NCI-H774 (cell line): ENCODE measurements at places on chromosomes 16 and 17.

DNA sequence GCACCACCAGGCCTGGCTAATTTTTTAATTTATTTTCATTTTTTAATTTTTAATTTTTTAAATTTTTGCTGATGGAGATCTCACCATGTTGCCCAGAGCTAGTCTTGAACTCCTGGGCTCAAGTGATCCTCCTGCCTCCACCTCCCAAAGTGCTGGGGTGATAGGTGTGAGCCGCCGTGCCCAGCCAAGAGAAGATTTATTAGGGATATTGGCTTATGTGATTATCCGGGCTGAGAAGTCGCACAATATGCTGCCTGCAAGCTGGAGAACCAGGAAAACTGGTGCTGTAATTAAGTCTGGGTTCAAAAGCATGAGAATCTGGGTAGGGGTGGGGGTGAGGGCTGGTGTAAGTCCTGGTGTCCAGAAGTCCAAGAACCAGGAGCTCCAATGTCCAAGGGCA lies 2.5 kb upstream of the C16orf90 start:
- DNase-seq, result no peak

DNA sequence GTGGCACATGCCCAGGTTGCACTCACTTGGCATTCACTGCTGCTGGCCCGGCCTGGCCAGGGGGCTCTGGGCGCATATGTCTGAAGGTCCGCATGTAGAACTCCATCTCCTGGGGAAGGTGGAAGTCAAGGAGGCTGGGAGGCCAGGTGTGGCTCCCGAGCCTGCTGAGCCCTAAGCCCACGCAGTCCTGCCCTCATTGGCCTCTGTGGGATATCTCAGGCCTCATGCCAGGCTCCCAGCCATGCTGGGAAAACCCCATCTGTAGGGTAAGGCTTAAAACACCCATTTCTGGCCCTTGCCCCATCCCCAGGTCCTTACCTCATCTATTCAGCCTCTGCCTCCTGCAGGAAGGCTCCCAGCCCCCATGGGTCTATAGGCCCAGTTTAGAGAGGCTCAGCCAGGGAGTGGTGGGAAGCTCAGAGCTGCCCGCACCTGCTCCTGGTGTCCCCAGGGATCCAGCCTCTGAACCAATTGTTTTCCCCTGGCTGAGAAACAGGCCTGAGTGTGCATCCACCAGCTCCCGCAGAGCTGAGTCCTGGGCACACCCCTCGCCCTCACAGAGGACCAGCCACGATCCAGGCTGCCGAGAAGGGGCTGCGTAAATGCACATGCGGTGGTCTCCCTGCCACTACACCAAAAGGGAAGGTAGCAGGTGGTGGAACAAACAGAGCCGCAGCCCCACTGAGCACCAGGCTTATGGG lies 2.3 kb upstream of the TPPP3 start:
- peak; percentile 15 for DNase-seq

DNA sequence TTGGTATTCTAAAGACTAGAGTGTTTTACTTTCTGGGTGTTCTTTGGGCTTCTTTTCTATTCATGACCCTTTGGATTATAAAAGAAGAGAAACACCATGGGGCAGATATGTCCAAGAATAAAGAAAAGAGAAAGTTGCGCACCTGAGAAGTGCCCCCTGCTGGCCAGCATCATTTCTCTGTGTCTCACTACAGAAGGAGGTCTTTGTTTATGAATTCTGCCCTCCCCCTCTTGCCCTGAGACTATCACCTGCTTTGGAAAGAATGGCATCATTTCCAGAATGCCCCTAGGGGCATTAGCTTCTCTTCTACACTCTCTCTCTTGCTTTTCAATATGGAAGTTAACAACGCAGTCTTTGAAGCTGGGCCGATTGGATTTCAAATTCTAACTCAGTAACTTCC lies 45.0 kb downstream of the CDH13 start:
- no peak for DNase-seq

- peak; percentile 97 for DNase-seq
Observed at GRCh38 chr16:11792410-11793241, 4.4 kb downstream of the ZC3H7A start.

- DNase-seq, result no peak
Observed at GRCh38 chr16:66996324-66996982, 8.1 kb downstream of the CES4A start.

DNA sequence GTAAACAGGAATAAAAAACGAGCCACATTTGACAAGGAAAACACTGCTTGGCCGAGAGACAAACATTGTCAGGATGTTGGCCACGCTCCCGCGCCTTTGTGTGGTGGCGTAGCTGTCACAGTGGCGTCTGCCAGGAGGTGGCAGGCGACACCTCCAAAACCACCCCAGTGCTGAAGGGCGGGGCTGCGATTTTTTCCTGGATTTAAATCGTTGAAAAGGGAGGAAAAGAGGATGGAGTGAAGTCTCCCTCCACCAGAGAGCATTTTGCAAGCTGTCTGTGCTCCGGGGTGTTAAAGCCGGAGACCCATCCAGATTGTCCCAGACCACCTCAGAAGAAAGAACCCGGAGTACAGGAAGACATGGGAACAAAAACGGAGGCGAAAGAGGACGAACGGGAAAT lies 12.7 kb downstream of the MRM3 start:
- peak; percentile 25 for DNase-seq

DNA sequence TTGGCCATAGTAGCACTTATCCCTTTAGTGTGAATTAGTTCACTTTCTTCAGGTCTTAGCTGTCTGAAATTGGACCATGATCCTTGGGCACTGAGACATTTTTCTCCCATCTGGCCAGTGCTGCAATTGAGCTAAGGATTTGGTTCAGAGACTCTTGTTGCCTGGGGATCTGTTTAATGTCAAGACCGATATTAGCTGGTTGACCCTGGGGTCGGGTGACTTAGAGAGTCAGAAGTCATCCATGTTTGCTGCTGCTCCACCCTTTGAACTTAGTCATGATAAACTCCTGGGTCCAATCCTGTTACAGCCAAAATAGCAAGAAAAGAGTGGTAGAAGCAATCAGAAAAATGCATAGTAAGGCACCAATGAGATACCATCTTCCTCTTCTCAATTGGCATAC lies 45.8 kb upstream of the TOX3 start:
- no peak for DNase-seq

GRCh38 chr16:24826817-24827566 lies 18.8 kb upstream of the SLC5A11 start:
- DNase-seq, result no peak

- DNase-seq, result no peak
Observed at GRCh38 chr17:17792551-17793377, 44.0 kb downstream of the SREBF1 start.

DNA sequence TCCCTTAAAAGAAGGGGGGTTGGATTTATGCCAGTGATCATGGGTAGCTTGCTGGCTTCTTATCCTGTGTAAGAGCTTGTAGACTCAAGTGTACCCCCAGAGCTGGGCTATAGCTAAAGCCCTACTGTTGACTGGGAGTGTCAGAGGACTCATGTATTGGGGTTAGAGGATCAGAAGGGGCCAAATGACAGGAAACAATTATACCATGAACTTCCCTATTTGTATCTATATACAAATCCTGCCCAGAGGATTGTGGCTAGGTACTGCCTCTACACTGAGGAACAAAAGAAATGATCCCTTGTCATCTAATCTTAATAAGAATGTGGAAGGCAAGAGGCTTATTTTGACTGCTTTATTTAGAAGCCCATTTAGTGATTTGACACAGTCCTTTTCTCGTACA lies 14.3 kb downstream of the ZP2 start:
- no peak for DNase-seq

GRCh38 chr17:56887552-56888467 lies 26.0 kb downstream of the TRIM25 start:
- DNase-seq, result no peak

GRCh38 chr16:85777583-85778310 lies 21.6 kb downstream of the EMC8 start:
- DNase-seq, result no peak

GRCh38 chr16:17440131-17440530 lies 30.6 kb downstream of the XYLT1 start:
- DNase-seq, result no peak

- no peak for DNase-seq
Observed at GRCh38 chr17:82458885-82459424, 414 bp downstream of the NARF start.

GRCh38 chr17:58539698-58540097 lies 25.3 kb upstream of the MTMR4 start:
- DNase-seq, result no peak

DNA sequence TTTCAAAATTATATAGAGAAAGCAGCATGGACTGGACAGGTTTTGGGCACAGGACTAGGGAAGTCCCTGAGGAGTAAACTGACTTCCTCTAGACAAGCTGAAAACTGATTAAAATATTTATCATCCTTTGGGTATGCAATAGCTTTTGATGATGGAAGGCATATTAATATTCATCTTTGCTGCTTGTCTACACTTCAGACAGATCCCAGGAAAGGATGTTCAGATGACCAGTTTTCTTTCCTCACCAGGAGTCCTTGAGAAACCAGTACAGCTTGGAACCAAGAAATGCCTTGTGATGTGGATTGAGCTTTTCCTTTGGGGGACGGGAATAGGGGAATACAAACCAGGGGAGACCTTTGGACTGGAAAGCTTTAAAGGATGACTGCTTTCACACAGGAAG lies 195.5 kb downstream of the FTO start:
- DNase-seq, result no peak

- no peak for DNase-seq
Observed at GRCh38 chr17:64455993-64456885, 7.3 kb downstream of the MILR1 start.

DNA sequence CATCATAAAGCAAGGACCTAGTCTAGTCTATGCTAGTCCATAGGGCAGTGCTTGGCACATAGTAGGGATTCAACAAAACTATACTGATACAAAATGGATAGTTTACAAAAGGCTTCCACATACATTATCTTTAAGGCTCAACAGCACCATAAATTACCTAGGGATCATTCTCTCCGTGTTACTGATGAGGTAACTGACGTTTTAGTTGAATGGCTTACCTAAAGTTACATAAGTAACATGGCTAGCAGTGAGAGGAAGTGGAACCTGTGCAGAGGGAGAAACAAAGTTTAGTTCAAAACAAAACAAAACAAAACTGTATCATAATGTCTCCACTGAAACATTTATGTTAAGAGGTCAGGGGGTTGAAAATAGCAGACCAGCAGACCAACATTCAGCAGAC lies 7.9 kb downstream of the RPTOR start:
- no peak for DNase-seq

DNA sequence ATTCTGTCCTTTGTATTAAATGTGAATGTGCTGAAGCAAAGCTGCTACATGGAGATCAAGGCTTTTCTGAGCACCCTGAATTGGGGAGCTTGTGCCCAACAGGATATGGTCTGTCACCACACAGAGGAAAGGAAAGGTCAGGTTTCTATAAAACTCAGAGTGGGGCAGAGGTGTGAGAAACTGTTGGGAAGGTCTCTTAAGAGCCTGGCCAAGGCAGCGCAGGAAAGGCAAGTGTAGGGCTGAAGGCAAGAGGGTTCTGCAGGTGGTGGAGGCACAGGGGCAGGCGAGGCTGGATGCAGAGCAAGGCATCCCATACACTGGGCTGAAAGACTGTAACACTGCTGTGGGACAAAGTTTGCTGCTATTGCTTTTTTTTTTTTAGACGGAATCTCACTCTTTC lies 8.1 kb downstream of the COX6A2 start:
- no peak for DNase-seq

DNA sequence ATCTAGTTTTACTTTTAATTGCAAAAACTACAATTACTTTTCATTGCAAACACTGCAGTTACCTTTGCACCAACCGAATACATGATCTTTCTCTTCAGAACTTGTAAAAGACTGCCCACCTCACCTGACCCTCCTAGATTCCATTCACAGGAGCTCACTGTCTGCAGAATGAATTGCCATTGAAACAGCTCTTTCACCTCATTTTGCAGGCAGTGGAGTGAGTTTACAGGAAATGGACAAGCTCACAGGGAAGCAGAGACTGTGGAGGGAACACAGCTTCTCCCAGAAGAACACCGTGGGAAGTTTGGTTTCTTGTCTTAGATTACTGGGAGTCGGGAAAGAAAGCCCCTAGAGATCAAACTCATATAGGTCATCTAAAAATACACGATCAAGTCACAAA lies 439.7 kb upstream of the RBFOX1 start:
- no peak for DNase-seq

DNA sequence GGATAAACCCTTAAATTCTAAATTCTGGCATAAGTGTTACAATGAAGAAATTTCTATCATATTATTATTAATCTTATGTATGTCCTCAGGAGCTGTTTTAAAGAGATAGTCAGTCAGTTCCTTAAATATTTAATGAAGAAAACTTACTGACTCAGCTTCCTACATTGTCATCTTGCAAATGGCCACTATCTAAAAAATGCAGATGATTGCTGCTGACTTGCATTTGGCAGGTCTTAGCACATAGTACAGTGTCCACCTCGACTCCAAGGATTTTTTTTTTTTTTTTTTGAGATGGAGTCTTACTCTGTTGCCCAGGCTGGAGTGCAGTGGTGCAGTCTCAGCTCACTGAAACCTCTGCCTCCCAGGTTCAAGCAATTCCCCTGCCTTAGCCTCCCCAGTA lies 55.1 kb upstream of the CORO6 start:
- no peak for DNase-seq

GRCh38 chr17:3885970-3886369 lies 6.9 kb downstream of the CAMKK1 start:
- no peak for DNase-seq

DNA sequence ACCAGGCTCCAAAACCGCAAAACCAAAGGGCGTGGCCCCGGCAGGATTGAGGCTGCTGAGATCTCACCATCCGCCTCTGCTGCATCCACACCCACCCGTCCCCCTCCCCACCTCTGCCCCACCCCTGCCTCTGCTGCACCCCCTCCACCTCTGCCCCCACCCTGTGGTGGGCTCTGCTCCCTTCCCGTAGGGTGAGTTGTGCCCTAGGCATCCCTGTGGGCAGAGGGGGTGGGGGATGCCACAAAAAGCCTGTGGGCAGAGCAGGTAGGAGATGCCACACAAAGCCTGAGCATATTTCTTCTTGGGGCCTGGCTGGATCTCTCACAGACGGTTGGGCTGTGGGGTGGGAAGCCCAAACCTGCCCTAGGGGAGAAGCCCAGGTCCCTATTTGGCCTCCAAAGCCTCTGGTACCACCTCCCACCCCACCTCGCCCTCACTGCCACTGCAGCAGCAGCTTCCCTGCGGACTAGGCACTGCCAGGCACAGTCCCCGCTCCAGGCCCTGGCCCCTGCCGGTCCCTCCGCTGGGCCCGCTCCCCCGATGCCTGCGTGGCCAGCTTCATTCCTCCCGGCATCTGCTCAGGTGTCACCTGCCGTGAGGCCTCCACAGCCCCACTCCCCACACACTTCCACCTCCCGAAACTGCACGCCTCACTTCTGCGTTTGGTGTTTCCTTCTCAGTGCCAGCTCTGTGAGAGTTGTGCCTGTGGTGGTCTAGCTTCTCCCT lies 11.3 kb upstream of the PABPN1L start:
- no peak for DNase-seq

- DNase-seq, result no peak
Observed at GRCh38 chr17:80372456-80372855, 42.5 kb upstream of the ENDOV start.

DNA sequence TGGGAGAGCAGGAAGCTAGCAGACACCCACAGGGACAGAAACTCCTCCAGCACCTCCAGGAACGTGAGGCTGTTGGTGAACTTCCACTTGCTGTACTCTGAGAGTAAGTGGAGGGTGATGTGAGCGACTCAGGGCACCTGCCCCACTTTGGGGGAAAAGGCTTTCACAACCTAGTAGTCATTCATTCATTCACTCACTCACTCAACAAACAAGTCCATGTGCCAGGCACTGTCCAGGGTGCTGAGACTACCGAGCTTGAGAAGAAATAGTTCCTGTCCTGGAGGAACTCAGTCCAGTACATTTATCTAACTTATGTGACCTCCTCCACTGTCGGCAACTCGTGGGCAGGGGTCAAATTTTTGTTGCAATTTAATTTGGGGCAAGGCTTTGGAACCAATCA lies 26.6 kb downstream of the LGALS9 start:
- DNase-seq, result no peak
